SK-N-SH (cell line): ENCODE measurements at places on chromosomes 3 and 15. TPM values are rescaled to one million over a fixed set of nuclear protein-coding genes. Genes with fewer than 3 reads are reported as not detected.
A peak's percentile ranks its signal among the peaks of the same experiment; 100 is the strongest.

KNL1 gene
- polyA plus RNA-seq: 1.6 and 2.0 TPM in 2 replicates

DNA sequence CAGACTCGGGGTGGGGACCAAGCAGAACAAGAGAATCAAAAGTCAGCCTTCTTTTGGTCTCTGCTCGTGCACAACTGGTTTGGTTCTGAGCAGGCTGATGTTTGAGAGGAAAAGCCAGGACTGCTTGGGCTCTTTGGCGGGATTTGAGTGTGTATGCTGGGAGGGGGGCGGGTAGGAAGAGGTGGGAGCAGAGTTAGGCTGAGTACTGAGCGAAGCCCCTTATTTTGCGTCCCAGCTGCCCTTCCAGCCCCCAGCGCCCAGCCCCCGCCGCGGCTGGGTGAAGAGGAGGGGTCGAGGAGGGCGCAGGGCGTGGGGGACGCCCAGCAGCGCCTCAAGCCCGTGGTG, 153.5 kb upstream of the GOLIM4 start:
- no peaks in the 10 kb centered on the region for H3K4me1 ChIP-seq
- DNase-seq: no peak
- peaks cover 28% of the 10 kb centered on the region for H3K27me3 ChIP-seq
- peak overlapping the region; percentile 55 for H3K4me3 ChIP-seq
- H3K27ac ChIP-seq: peak overlapping the region; percentile 79
- no peaks in the 10 kb centered on the region for H3K36me3 ChIP-seq

DNA sequence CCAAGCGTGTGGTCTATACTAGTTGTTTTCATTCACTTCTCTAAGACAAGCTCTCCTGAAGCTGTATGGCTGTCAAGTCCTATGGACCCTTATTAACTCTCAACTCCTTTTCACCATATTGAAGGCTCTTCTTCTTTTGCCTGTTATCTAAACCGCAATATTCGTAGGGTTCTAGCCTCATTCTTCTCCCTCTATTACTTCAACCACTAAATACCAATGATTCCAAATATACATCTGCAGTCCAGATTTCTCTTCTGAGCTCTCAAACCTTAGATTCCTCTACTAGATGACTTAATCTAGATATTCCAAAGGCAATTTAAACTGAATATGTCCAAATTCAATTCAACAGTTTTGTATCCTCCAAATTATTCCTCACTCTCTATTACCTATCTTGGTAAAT, 24.6 kb downstream of the AQR start:
- H3K27ac ChIP-seq: no peak overlapping the region
- no peaks in the 10 kb centered on the region for H3K4me1 ChIP-seq

GRCh38 chr3:114494498-114494897, 200.7 kb downstream of the TIGIT start:
- H3K4me1 ChIP-seq: peaks cover 6% of the 10 kb centered on the region; the same call in 1 of the 2 replicates
- H3K27me3 ChIP-seq: no peaks in the 10 kb centered on the region
- no peak overlapping the region for H3K4me3 ChIP-seq
- H3K27ac ChIP-seq: no peak overlapping the region
